NCI-H1694 treated with DMSO at 0.1 percent for 48 hours (cell line): ENCODE measurements at places on chromosomes 16 and 17.
A peak's percentile ranks its signal among the peaks of the same experiment; 100 is the strongest.

DNA sequence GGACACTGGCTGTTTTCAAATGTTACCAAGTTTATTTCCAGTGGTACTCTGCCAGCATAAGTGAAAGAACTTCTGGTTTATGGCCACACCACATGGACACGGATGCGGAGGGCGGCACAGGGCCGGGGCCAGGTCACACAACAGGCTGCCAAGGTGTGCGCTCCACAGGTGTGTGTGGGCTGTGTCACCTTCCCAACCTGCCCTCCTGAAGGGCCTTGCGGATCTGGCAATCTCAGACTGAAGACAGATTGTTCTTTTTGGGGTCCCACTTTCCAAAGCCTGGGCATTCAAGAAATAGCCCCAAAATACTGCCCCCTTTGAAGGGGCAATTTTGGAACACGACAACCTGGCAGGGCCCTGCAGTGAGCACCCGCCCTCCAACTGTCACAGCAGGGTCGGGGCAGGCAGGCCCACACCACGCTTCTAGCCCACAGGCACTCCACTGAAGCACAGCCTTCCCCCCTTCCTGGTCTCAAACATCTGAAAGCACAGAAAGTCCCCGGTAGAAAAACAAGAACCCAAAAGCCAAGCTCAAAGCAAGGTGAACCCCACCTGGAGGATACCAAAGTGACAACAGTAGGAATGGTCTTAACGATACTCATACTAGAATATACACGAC, 3.5 kb downstream of the CSNK1D start:
- DNase-seq = no peak

GRCh38 chr17:55612691-55613141, 101.5 kb upstream of the SMIM36 start:
- no peak for DNase-seq

- DNase-seq = no peak
These were observed 537.7 kb downstream of the MAF start for GRCh38 chr16:79062821-79063220.

DNA sequence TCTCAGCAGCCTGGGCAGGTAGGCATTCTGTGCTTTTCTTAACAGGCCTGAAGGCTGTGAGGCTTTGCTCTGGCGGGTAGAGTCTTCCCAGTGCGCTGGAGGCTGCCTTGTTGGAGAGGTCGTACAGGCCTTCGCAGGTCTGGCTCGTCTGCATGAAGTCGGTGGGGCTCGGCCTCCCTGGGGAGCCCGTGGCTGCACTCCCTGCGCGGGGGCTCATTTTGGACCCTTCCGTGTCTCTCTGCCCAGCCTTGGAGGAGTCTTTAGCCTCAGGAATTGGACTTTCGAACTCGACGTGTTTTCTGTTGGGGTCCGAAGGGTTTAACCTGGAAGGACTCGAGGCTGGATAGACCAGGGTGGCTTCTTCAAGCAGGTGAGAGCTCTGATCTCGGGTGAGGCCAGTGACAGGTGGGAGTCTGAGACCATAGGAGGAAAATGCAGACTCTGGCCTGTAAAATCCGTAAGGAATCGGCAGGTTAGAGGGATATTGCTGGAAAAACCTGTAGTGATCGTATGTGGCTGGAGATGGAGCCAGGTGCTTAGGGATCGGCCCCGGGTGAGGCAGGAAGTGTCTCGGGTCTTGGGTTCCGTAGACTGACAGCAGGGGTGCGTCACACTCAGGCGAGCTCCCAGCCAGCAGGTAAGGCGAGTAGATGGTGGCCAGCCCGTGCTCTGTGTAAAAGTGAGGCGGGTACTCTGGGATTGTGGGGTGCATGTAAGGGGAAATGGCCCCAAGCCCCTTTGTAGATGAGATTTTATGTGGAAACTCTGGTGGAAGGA, 8.6 kb downstream of the ZNF750 start:
- DNase-seq = no peak

- DNase-seq = no peak
These were observed 25.9 kb upstream of the TNFRSF13B start for GRCh38 chr17:16997514-16998429.

GRCh38 chr17:8740486-8740885, 4.2 kb downstream of the CCDC42 start:
- no peak for DNase-seq

- no peak for DNase-seq
These were observed 278.6 kb downstream of the CBLN1 start for GRCh38 chr16:49003022-49003421.

DNA sequence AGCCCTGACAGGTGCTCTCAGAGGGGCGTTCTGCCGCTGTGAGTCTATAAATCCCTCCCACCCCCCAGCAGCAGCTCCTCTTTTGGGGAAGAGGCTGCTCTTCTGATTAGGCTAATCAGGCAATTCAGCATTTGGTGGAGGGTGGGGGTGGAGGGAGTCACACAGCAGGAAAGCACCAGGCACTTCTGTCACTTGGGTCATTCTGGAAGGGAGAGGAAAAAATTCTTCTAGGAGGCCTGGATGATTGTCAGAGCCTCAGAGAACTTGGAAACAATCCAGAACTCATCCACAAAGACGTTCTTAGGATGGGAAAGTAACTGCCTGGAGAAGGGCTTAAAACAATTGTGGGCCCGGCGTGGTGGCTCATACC, 7.3 kb upstream of the SSTR2 start:
- peak; percentile 58 for DNase-seq

- peak; percentile 98 for DNase-seq
These were observed 25.8 kb downstream of the WSB1 start for GRCh38 chr17:27319541-27320221.

GRCh38 chr16:22933173-22933572, 119.2 kb downstream of the HS3ST2 start:
- no peak for DNase-seq

- no peak for DNase-seq
These were observed 55.2 kb upstream of the MRTFB start for GRCh38 chr16:14015948-14016347.

DNA sequence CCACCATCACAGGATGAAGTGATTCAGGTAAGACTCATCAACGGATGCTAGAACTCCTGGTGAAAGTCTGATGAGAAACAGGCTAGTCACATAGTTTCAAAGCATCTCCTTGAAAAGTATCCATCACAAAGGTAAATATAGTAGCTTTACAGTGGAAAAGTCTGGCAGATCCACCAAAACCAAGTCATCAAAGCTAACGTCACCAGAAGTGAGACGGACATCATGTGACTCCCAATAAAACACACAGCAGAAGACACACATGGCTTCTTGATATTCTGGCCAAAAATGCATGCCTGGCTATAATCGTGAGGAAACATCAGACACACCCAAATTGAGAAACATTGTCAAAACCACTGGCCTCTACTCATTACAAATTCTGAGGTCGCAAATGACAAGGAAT, 17.9 kb upstream of the TRPV3 start:
- DNase-seq = no peak

DNA sequence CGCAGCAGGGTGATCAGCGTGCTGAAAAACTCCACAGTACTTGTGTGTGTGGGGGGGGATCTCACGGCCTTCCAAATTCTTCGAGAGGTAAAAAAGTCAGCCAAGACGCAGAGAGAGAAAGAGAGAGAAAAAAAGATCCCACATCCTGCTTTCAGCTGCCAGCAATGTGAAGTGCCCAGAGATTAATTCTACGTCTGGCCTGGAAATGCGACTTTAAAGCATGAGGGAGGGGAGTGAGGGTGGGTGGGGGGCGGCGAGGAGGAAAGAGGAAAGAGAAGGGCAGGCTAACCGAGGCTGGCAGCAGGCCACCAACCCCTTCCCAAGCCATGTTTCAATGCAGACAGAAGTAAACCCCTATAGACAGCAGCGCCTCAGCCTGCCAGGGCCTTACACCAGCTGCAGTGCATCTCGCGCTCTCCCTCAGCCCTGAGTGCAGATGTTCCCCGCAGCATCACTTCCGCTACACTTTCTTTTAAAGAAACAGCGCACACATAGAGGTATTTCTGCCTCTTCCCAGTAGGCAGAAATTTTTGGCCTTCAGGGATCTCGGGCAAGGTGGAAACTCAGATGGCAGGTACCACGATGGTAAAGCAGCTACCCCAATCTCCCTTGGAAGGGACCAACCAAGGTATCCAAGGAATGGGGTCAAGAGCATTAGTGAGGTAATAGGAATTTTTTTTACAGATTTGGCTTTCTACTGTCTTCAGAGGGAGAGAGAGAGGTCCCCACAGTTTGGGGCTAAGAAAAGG, 87.8 kb downstream of the SMG6 start:
- DNase-seq = no peak

- no peak for DNase-seq
These were observed 20.1 kb downstream of the KRT25 start for GRCh38 chr17:40735016-40735415.

- peak; percentile 67 for DNase-seq
These were observed 523 bp downstream of the NAGLU start for GRCh38 chr17:42536372-42537155.

- DNase-seq = no peak
These were observed 184.4 kb downstream of the SNX29 start for GRCh38 chr16:12160815-12161550.

- DNase-seq = peak; percentile 41
These were observed 13.5 kb downstream of the PSMD7 start for GRCh38 chr16:74309789-74310781.

DNA sequence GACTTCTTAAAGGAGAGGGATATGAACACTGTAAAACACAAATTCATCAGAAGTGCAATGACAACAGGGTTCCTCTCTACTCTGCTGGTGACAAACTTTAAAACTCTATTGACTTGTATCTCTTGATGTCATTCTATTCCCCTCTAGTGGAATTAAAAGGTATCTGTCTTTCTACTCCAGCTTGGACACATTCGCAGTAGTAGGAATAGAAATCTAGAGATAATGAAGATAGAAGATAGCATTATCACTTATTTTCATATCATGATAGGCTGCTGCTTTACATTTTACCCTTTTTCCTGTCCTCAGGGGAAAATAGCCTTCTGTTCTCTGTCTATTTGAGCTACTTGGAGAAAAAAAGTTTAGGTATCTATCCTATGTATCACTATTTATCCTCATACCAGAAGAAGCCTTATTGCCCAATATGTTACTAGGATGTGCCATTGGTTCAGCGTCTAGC, 209.6 kb upstream of the CACNG5 start:
- DNase-seq = no peak

- DNase-seq = peak; percentile 47
These were observed 664 bp upstream of the BCL6B start for GRCh38 chr17:7021993-7022778.

DNA sequence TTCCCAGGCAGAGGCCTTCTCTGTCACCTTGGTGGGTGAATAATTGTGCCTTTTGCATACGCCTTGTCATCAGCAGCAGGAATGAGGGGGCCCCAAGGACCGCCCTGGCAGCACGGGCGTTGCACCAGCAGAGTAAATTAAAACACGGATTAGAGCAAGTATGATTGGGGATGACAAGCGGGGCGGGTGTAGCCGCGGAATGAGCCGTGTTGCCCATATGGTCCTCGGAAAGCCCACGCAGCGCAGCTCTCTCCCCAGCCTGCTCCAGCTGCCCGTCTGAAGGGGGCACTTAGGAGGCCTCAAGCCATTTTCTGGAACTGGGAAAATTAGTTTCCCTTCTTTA, 299.4 kb upstream of the IRX3 start:
- DNase-seq = no peak

DNA sequence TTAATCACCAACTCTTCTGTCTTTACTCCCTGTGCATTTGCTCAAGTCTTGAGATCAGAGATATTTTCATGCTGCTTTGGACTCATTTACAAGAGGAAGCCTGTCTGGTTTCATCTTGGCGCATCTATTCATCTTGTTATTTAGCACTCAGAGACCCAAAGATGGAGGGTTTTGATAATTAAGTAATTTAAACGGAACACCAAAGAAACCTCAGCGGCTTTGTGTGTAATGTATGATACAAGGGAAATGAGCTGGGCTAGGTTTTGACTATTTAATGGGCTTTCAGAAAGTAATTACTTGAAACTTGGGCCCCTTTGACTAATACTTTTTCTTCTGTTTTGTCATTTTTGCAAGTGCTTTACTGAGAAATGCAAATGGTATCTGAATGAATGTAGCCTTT, 66.2 kb upstream of the CACNG3 start:
- DNase-seq = no peak

- no peak for DNase-seq
These were observed 10.0 kb downstream of the LITAFD start for GRCh38 chr16:8892101-8892575.

DNA sequence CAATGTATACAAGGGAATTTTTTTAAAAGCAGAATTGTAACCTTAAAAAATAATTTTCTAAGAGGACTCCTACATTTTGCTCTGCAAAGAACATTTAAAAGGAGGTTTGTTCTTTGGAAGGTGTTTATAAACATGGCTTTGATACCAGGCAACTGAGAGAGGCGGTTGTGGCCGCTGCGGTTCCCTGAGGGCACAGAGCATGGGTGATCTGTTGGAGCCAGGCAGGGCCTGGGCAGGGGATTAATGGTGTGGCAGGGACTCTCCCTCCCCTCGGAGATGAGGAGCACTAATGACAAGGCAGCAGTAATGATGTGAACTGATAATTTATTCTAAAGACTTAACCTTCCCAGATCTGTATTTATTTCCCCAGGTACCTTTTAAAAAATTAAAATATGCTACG, 65.4 kb downstream of the WWP2 start:
- no peak for DNase-seq

- no peak for DNase-seq
These were observed 2.5 kb downstream of the GRIN2C start for GRCh38 chr17:74857191-74857590.

DNA sequence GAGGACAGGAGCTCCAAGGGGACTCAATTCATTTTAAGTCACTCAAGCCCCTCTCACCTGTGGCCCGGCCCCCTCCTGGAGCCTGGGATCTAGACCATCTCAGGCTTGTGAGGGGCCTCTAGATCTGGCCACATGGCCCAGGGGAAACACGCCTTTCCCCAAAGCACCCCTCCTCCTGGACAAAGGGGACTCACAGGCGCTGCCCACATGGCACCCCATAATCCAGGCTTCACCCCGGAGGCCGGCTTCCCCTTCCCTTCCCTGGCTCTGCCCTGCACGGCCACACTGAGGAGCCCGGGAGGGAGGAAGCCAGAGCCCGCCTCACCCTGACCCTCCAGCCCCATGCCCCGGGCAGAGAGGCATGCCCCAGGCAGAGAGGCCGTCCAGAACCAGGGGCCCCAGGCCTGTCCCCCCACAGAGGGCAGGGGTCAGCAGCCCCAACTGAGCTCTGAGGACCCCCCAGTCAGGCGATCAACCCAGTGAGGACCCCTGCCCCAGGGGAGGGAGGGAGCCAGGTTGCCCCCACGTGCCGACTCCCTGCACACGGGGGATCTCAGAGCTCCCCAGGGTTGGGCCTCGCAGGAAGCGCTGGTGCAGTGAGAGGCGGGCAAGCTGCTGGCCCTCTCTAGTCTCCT, 10.9 kb downstream of the HS3ST6 start:
- DNase-seq = no peak

DNA sequence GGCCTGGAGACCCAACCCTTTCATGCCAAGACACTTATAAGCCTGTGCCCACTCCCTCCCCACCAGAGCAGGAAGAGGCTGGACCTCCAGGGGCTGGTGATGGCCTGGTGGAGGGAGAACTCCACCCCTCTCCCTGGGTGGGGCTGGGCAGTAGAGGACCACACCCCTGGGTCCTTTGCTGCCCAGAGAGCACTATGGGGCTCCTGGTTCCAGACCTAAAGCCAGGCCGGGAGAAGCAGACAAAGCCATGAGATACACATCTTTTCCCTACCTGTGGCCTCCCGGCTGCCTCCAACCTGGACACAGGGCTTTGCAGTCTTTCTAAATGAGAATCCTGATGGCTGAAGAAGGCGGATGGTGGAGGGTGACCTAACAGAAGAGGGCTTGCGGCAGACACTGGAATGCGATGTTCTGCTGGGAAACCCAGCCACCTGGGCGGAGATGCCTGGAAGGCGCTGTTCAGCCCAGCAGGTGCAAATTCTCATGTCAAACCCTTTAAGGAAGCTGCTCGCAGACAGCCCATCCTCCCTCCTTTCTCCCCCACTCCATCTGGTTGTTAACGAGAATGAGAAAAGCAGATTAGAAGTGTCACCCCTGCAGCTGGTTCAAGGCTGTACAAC, 43.9 kb upstream of the KIFC3 start:
- DNase-seq = no peak
